ENCODE measurements at places on chromosomes 1 and 21.

DNA sequence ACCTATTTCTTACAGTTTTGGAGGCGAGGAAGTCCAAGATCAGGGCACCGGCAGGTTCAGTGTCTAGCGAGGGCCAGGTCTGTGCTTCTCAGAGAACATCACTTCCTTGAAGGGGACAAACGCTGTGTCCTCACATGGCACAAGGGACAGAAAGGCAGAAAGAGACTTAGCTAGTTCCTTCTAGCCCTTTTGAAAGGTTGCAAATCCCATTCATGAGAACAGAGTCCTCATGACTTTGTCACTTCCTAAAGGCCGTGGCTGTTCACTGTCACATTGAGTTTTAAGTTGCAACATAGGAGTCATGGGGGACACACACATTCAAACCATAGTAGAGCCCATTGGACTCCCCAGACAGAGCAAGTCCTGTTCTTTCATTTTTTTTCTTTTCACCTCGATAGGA, 27.4 kb downstream of the PER3 start:
- DNase-seq: no peak

DNA sequence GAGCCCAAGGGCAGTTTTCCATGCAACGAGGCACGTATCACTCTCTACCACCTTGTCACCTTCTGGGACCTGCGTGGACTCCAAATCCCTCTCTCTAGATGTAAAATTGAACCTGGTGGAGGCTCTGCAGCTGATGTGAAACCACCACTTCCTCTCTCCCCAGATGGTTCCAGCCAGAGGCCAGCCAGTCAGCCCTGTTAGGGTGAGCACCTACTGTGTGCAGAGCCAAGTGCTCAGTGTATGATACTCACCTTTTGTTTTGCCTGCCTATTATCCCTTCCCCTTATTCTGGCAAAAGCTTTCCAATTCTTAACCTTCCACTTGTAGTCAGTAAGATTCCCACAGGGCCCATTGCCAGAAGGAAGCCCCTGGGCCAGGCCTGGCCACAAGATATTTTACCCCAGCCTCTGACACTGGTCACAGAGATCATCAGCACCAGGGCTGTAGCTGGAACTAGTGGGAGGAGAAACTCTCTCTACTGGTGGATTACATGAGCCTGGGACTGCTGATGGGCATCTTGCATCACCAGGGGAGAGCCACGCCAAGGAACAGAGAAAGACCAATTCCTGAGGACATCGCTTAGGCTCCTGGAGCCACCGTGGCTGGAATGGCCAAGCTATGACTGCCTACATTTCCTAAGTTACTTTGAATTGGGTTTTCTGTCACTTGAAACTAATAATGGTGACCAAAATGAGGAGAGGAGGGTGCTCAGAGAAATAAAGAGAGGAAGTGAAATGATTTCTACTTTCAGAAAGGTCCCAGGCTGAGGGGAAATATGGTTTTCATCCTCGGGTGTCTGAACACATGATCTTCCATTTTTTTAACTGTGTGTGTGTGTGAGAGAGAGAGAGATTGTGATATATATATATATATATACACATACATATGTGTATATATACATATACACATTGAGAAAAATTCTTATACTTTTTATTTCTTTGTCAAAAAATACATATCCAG, 26.6 kb upstream of the RD3 start:
- no peak for DNase-seq

- DNase-seq: no peak
Measured at GRCh38 chr1:235650341-235651169, 971 bp upstream of the GNG4 start.

- peak; percentile 74 for DNase-seq
Measured at GRCh38 chr1:116667575-116668105, at the start of gene IGSF3. IGSF3 (minus strand) TSS chr1:116667733; CDS start chr1:116666326, 1,407 bp downstream.

DNA sequence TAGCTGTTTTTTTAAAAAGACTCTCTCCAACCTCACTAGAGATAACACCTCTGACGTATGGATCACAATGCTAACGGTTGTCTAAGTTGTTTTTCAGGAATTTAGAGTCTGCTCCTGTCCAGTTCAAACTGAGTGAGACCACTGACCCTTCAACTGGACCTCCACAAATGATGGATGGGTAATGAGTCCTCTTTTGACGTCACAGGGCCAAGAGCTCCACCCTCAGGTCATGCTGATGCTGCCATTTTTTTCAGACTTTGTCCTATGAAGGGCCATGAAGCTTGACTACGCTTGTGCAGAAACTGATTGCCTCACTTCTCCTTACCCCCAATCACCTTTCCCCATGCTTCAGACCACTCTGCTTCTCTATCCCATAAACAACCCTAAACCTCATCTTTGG, 16.6 kb downstream of the GRIK3 start:
- DNase-seq: no peak

DNA sequence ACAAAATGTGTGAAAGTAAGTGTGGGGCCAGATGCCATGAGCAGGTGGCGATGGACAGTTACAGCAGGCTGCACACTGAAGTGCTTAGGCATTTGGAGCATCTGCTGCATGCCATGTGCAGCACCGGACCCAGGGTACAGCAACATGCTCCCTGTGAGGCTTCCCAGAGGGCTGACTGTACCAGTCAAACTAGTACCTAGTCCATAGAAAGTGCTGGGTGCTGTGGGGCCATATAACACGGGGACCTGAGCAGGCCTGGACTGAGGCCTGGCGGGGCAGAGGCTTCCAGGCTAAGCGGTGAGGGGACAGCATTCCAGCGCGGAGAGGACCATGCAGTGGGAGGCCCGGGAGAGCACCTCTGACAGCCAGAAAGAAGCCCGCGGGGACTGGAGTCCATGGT, 29.9 kb upstream of the PKP1 start:
- no peak for DNase-seq

GRCh38 chr1:147142886-147143285, 29.4 kb downstream of the PRKAB2 start:
- no peak for DNase-seq

DNA sequence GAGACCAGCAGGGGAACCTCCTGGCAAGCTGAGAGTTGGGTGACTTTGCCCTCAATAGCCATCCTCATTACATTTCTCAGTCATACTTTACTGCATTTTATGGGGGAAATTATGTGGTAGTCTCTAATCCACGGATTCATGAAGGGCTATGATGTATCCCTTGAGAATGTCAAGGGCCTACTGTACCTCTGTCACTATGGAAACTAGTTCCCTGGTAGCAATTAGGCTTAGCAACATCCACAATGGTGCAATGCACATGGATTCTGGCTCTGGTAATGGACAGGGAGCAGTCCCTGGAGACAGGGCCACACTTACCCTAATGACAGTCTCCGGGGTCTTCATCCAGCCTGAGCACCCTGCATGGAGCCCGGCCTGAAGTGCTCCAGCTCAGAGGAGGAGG, 26.5 kb downstream of the LRRN2 start:
- no peak for DNase-seq

DNA sequence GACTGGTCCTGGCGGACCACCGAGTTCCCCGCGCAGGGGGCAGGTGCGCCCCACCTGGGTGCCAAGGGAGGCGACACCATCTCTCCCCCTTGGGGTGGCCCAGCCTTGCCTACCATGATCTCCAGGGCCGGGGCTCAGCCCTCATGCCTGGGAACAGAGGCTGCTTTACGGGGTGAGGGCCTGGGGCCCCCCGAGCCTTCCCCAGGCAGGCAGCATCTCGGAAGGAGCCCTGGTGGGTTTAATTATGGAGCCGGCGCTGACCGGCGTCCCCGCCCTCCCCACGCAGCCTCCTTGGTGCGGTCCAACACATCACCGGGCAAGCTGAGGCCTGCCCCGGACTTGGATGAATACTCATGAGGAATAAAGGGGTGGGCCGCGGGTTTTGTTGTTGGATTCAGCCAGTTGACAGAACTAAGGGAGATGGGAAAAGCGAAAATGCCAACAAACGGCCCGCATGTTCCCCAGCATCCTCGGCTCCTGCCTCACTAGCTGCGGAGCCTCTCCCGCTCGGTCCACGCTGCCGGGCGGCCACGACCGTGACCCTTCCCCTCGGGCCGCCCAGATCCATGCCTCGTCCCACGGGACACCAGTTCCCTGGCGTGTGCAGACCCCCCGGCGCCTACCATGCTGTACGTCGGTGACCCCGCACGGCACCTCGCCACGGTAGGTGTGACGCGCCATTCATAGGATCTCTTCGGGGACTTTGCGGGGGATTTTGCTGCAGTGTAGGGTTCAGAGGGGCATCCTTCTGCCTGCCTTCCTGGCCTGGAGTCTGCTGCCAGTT, 38.2 kb downstream of the TP73 start:
- peak; percentile 94 for DNase-seq

DNA sequence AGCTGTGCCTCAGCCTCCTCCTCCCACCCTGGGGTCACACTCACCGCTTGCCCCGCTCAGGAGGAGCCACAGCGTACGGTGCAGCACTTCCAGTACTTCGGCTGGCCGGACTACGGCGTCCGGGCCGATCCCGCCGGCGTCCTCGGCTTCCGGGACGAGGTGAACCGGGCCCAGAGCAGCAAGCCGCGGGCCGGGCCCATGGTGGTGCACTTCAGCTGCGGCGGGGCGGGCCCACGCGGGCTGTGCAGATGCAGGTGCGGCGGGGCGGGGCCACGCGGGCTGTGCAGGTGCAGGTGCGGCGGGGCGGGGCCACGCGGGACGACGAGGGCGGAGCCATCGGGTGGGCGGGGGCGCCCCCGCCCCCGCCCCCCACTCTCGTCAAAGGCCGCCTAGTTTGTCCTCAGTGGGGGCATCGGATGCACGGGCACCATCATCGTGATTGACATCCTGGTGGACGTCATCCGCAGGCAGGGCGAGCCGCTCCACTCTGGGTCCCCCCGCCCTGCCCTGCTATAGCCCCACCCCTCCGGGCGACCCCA, 5.5 kb downstream of the RNF223 start:
- no peak for DNase-seq

DNA sequence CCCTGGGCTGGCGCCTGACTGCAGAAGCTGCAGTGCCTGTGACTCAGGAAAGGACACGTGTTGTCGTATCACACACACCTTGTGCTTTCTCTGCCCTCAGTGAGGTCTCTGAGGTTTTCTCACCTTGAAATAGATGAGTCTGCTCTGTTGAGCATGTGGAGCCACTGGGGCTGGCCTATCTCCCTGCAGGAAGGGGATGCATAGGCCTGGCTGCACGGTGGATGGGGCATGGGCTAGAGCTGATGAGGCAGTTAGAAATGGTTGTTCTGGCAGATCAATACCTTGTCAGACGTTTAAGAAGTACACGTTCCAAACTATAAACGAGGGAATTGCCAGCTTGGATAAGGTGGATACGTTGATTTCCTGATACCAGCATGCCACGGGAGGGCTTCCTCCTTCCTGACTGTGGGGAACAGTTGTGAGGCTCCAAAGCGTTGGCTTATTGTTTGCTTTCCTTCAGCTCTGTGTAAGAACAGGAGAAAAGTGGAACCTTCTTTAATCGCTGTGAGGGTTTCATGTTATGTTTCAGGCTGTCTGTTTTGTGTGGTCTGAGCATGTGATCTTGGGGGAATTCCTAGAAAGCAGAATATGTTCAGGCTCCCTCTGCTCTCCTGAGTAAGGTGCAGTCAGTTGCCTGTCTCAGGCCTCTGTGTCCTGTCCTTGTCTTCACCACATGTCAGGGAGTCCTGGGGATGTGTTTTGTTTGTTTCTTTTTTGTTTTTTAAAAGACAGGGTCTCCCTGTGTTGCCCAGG, 44.8 kb downstream of the PCNT start:
- DNase-seq: no peak

- DNase-seq: peak; percentile 71
Measured at GRCh38 chr1:36306210-36306901, at the start of gene SH3D21. SH3D21 (plus strand) TSS chr1:36306368; CDS start chr1:36306421, 53 bp downstream.

- DNase-seq: peak; percentile 15
Measured at GRCh38 chr21:34073749-34074282, 438 bp downstream of the MRPS6 start.

- no peak for DNase-seq
Measured at GRCh38 chr1:111599781-111600693, 19.6 kb upstream of the RAP1A start.

DNA sequence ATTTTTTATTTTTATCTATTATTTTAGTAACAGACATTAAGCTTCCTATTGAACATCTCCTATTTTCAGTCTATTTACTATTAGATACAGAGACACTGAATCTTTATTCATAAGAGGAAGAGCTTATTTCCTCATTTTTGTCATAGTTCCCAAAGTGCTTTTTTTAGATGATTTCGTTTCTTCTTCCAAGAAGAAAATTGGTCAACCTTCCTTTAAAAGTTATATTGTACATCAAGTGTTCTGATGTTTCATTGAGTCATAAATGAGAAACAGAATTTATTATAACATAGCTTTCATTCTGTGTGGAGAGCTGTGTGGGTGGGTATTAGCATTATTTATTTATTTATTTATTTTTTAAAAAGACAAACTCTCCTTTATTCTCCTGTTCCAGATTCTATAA, 50.6 kb upstream of the BACH1 start:
- no peak for DNase-seq

GRCh38 chr1:15939181-15940109, 36.5 kb downstream of the ZBTB17 start:
- DNase-seq: no peak

DNA sequence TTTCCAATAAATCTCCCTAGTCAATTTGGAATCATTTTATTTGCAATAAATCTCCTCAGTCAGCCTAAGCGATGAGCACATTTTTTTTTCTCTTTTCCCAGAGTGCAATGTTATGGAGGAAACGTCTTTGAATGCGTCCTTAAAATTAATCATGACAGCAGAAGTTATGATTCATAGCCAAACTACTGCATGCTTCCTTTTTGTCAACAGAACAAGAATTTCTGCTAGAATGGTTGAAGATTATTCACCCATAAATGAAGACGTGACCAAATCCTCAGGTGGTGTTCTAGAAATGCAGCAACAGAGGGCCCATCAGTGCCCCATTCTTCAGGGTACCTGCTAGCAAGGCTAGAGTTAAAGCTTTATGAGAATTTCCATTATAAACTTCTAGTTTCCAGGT, 407.9 kb upstream of the PKN2 start:
- DNase-seq: peak; percentile 13

- peak; percentile 67 for DNase-seq
Measured at GRCh38 chr1:44835738-44836675, 7.0 kb downstream of the PTCH2 start.

- DNase-seq: no peak
Measured at GRCh38 chr1:88504601-88505000, 179.5 kb upstream of the PKN2 start.

DNA sequence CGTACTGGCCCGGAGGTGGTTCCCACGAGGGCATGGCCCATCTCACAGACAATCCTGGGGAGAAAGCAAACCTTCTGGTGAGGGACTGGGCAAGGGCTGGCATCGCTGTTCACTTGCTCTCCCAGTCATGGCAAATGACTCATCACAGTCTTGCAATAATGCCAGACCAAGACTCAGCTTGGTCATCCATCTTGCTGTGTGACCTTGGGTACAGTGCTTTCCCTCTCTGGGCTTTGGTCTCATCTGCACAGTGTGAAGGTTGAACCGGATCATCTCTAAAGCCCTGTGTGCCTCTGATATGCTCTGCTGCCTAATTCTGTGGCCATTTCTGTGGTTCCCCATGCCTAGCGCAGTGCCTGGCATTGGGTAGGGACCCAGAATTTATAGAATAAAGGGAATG, 143.6 kb upstream of the CD34 start:
- no peak for DNase-seq

- DNase-seq: no peak
Measured at GRCh38 chr1:46529031-46529630, 22.3 kb downstream of the KNCN start.

GRCh38 chr21:45226540-45227326, 61.0 kb downstream of the POFUT2 start:
- DNase-seq: no peak
